ENCODE measurements at places on chromosomes 4 and X. TPM values are rescaled to one million over a fixed set of nuclear protein-coding genes. Genes with fewer than 3 reads are reported as not detected.

DNA sequence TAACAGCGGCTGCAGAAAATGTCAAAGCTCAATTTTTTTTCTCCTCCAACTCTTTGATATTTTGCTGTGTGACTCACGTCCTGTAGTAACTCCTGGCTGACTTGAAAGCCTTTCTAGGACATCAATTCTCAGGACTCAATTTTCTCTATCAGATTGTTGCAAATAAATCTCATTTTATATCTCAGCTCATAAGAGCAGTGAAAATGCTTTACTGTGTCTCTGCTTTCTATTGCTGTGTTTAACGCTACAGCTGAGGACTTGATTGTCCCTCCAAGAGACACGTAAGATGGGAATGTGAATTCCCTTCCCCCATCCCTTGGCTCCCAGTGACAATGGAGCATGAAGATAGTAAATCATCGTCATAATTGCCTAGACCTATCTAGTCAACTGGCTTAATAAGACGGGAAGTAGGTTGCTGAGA lies 20.5 kb upstream of the CBR4 start:
- no peak for DNase-seq
- peaks cover 2% of the 10 kb centered on the region for H3K36me3 ChIP-seq
- no peaks in the 10 kb centered on the region for H3K4me1 ChIP-seq
- H3K4me3 ChIP-seq: no peak overlapping the region

GRCh38 chr4:88522702-88523324 lies 763 bp downstream of the PYURF start:
- peak; percentile 14 for DNase-seq
- peak overlapping the region; percentile 96 for H3K27ac ChIP-seq
- H3K36me3 ChIP-seq: peaks cover 5% of the 10 kb centered on the region
- no peaks in the 10 kb centered on the region for H3K27me3 ChIP-seq
- peak overlapping the region; percentile 99 for H3K4me3 ChIP-seq

DNA sequence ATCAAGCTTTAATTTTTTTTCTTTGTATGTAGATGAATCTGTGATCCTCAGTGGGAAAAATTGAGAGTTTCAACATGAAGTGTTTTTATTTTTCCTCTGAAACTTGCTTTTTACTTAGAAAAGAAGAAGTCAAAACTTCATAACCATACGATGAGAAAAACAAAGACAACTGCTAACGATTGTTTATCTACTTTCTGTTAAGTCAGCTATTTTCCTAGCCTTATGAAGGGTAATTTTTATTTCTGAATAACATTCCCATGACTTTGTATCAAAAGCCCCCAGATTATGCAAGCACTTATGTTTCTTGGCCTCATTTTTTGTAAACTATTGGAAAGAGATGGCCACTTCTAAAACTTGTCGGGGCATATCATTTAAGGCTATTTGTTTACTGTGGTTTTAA lies 645.1 kb upstream of the PRKX start:
- no peak overlapping the region for H3K27ac ChIP-seq
- H3K27me3 ChIP-seq: peaks cover 14% of the 10 kb centered on the region
- no peaks in the 10 kb centered on the region for H3K4me1 ChIP-seq
- no peaks in the 10 kb centered on the region for H3K36me3 ChIP-seq
- H3K4me3 ChIP-seq: no peak overlapping the region

- no peaks in the 10 kb centered on the region for H3K4me1 ChIP-seq
- no peaks in the 10 kb centered on the region for H3K27me3 ChIP-seq
- H3K36me3 ChIP-seq: peaks cover 6% of the 10 kb centered on the region
- no peak overlapping the region for H3K4me3 ChIP-seq
Measured at GRCh38 chrX:9252182-9252581, 212.7 kb upstream of the TBL1X start.

DNA sequence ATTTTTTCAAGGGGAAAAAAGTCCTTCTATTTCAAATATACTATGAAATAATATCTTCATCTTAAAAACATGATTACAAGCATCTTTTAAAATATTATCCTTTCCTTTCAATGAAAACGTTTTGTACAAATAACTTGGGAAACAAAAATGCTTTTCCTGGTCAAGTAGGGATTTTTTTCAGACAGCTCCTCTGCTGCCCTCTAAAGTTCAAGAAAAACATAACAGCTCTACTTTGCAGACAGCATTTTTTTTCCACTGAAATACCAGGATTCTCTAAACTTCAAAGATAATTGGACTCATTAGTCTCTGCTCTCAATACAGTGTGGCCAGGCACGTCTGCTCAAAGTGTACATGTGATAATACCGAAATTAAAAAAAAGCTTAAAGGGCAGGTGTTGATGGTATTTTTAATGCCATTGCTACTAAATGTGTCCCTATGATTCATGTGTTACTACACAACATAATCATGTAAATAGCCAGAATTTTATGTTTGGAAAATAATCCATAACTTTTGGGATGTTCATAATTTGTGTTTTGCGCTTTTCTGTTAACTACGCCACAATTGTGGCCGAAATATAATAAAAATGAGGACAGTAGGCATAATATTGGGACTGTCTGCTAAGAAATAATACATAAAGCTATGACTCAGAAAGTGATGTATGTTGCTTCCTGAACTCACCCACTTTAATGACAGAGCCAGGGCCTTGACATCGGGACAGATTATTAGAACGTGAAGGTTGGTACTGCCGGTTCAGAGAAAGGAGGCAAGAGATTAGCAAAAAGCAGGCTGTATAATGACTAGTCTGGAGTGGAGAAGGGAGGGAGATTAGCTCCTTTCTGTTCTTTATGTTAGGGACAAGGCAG lies 478.9 kb downstream of the KCNIP4 start:
- H3K27ac ChIP-seq: no peak overlapping the region
- H3K4me3 ChIP-seq: no peak overlapping the region
- peaks cover 60% of the 10 kb centered on the region for H3K27me3 ChIP-seq

DNA sequence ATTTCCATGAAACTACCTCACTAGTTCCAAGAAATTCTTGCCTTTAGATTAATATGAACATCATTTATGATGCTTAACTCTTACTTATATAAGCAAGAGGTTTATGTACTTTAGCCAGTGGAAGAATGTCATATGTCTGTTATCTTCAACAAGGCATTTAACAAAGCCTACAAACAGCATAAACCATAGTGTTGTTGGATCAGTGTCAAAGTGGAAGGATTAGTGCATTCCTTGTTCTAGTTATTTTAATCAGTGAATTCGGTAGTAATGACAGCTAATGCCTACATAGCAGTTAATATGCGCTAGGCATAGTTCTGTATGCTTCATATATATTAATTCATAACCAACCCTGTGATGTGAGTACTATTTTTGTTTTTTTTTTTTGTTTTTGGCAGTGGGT lies 3.1 kb downstream of the PI4K2B start:
- H3K27ac ChIP-seq: no peak overlapping the region
- H3K36me3 ChIP-seq: peaks cover 28% of the 10 kb centered on the region
- H3K4me3 ChIP-seq: peak overlapping the region; percentile 1
- no peak for DNase-seq
- H3K4me1 ChIP-seq: peaks cover 9% of the 10 kb centered on the region
- no peaks in the 10 kb centered on the region for H3K27me3 ChIP-seq

DNA sequence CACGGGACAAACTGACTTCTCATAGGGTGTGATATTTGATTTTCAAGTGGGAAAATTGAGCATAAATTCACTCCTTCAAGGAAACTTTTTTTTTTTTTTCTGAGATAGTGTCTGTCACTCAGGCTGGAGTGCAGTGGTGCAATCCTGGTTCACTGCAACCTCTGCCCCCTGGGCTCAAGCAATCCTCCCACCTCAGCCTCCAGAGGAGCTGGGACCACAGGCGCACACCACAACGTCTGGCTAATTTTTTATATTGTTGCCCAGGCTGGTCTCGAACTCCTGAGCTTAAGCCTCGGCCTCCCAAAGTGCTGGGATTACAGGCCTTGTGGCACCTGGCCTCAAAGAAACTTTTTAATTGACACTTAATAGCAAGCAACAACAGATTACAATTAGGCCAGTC lies 13.8 kb downstream of the CLDN34 start:
- DNase-seq: no peak
- H3K27ac ChIP-seq: no peak overlapping the region
- H3K27me3 ChIP-seq: no peaks in the 10 kb centered on the region
- H3K36me3 ChIP-seq: peaks cover 9% of the 10 kb centered on the region

DNA sequence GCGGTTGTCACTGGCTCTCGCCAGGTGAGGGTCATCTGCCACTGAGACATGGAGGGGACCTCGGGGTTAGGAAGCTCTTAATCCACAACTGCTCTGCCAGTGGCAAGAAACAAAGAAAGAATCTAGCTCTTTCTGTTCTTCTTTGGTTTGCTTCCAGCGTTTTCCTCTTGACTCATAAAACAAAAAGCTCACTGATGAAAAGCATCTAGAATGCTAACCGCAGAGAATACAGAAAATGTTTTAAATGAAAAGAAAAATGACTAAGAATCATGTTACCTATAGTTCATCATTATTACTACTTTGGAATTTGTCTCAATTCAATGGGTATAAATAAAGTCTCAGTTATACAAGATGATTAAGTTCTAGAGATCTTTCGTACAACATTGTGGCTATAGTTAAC lies 274.8 kb upstream of the TENM3 start:
- DNase-seq: no peak
- no peak overlapping the region for H3K4me3 ChIP-seq
- H3K4me1 ChIP-seq: no peaks in the 10 kb centered on the region
- H3K36me3 ChIP-seq: no peaks in the 10 kb centered on the region
- no peak overlapping the region for H3K27ac ChIP-seq

DNA sequence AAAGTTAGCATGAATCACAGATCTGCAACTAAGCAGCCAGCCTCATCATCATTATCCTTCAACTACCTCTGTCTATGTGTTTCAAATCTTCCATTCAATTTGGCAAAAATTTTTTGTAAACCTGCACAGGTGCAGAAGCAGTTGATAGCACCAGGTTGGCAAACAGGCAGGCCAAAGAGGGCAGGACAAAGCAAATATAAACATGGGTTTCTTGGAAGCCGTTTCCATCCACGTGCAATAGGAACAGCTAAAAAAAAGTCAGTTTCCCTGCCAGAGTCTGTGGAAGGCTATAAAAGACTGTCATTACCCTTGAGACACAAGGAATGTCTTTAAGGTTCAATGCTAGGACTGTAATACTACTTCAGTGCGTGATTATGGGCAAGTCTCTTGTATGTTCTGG lies 253.2 kb downstream of the PDHA2 start:
- H3K36me3 ChIP-seq: no peaks in the 10 kb centered on the region
- no peak overlapping the region for H3K27ac ChIP-seq
- DNase-seq: no peak

BCORL1 gene
- total RNA-seq: 53.7 TPM

RAB41 gene
- total RNA-seq: not detected

- no peaks in the 10 kb centered on the region for H3K36me3 ChIP-seq
- no peak overlapping the region for H3K4me3 ChIP-seq
- no peak for DNase-seq
- no peaks in the 10 kb centered on the region for H3K27me3 ChIP-seq
- no peaks in the 10 kb centered on the region for H3K4me1 ChIP-seq
Measured at GRCh38 chr4:180422989-180423711, 1820.1 kb upstream of the TENM3 start.

ACE2 gene
- total RNA-seq: not detected

SSX1 gene
- total RNA-seq: not detected

DNA sequence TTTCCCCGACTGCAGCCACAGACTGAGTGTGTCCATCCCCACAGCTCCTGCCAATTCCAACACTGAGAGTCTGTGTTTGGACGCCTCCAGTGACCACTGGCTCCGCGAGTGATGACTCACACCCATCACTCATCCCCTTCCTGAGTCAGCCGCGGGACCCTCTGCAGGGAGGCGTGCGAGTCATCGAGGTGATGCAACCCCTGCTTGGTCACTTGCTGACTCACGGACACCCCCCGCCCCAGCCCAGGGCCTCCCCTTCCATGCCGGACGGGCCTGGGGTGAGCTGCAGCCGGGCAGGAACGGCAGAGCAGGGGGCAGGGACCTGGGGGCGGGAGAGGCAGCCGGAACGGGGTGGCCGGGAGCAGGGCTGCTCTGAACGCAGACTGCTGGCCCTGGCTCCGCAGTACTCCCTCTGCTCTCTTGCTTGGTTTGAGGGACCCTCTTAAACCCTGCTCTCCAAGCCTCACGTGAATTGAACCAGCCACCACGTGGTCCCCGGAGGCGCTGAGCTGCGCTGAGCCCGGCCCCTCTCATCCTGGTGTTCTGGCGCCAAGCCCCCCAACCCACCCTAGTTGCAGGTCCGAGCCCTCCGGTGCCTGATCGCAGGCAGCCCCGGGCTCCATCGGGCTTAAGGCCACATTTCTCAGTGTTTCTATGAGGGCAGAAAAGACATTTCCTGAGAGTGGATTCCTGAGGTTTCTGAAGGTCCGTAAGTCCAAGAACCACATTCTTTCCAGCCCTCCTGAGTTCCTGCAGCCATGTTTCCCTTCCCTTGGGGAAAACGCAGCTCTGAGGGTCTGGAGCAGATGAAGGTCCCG lies 32.4 kb downstream of the FGFRL1 start:
- DNase-seq: no peak
- no peaks in the 10 kb centered on the region for H3K36me3 ChIP-seq
- H3K4me1 ChIP-seq: peaks cover 16% of the 10 kb centered on the region
- no peak overlapping the region for H3K4me3 ChIP-seq
- H3K27me3 ChIP-seq: peaks cover 2% of the 10 kb centered on the region
- peak overlapping the region; percentile 6 for H3K27ac ChIP-seq

AMER1 gene
- total RNA-seq: 13.6 TPM

- no peak for DNase-seq
- no peaks in the 10 kb centered on the region for H3K27me3 ChIP-seq
- no peaks in the 10 kb centered on the region for H3K36me3 ChIP-seq
- H3K4me3 ChIP-seq: no peak overlapping the region
- H3K27ac ChIP-seq: no peak overlapping the region
Measured at GRCh38 chrX:87900320-87900908, 382.8 kb downstream of the KLHL4 start.

GRCh38 chr4:186820391-186820891 lies 96.8 kb upstream of the FAT1 start:
- H3K27ac ChIP-seq: no peak overlapping the region
- no peak for DNase-seq
- no peaks in the 10 kb centered on the region for H3K36me3 ChIP-seq
- H3K4me3 ChIP-seq: no peak overlapping the region

FHDC1 gene
- total RNA-seq: 54.5 TPM

IGSF1 gene
- total RNA-seq: 3.9 TPM

GRCh38 chrX:53481816-53482465 lies 47.8 kb upstream of the HSD17B10 start:
- DNase-seq: peak; percentile 45
- no peak overlapping the region for H3K4me3 ChIP-seq
- peaks cover 5% of the 10 kb centered on the region for H3K27me3 ChIP-seq
- H3K36me3 ChIP-seq: no peaks in the 10 kb centered on the region
- no peaks in the 10 kb centered on the region for H3K4me1 ChIP-seq

DNA sequence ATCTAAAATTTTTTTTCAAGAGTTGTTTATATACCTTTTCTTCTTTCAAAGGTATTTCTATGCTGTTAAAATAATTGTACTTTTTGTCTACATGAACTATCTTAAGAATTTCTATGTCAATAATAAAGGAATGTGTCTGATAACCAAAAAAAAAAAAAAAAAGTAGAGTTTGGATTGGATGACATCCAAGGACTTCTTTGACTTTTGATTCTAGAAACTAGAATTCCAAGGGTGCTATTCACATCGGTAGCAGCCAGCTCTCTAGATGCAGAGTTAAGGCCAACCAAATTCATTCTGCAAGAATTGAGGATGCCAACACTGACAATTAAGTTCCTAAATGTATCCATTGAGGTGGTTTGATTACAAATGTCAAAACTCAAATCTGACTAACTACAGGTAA lies 42.0 kb upstream of the PRKG2 start:
- no peaks in the 10 kb centered on the region for H3K4me1 ChIP-seq
- no peak overlapping the region for H3K4me3 ChIP-seq
